ENCODE measurements at places on chromosomes 5 and 9.
A peak's percentile ranks its signal among the peaks of the same experiment; 100 is the strongest.

DNA sequence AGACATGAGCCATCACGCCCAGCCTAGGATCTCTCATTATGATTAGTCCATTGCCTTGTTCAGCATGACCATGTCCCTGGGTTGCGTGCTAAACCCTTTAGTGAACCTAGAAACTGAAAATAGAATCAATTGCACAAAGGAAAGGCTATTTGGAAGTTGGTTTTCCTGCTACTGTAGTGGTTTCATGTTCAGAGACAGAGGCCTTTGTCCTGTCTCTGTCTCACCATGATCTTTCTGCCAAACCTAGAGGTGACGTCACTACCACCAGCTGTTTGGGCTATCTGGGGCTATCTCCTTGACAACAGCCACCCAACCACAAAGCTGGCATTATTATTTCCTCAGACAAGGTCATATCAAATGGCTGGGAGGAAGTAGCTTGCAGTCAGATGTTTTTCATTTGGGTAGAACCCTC is 4.0 kb upstream of the CDK5RAP2 start:
- DNase-seq = peak; percentile 38

DNA sequence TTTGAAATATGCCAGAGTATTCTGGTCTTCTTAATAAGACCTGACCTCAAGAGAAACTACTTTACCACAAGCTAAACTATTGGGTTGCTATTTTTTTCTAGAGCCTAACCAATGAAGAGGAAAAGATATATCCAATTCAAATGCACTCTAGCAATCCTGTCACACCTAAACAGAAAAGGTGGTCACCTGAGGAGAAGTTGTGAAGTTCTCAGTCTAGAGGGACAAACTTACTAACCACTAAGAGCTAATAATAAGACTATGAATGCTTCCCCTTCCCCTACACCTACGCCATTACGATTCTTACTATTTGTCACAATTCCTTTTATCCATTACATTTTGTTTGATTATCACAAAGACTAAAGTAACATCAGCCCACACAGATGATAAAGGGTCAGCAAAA is 29.7 kb downstream of the RLN2 start:
- no peak for DNase-seq

DNA sequence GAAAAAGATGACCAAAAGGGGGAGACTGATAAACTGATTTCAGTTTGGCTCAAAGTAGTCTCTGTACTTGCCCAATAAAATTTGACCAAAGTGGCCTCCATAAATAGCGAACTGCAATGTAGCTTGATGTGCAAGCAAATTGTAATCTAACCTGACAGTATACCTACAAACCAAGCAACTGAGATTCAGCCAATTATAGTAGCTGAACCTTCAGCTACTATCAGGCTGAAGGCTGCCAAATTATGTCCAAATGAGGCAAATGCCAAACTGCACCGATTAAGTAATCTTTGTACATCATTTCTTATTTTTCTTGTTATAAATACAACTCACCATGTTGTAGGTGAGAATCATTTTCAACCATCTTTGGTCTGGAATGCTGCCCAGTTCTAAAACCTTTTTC is 390.6 kb downstream of the CDH9 start:
- no peak for DNase-seq

GRCh38 chr5:5156471-5157082 is 16.4 kb downstream of the ADAMTS16 start:
- DNase-seq = no peak

DNA sequence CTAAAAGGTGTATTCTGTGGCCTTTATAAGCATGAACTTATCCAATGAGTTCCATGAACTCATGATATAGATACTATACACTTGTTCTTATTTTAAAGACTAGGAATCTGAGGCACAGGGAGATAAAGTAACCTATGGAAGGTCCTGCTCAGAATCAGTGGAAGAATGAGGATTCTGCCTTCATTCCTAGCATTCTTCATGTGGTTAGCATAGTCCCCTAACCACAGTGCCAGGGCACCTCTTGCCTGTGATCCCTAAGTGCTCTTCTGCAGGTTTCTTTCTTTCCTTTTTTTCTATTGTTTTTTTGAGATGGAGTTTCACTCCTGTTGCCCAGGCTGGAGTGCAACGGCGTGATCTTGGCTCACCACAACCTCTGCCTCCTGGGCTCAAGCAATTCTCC is 174.1 kb downstream of the C9orf152 start:
- DNase-seq = no peak

- DNase-seq = no peak
These were observed 55.3 kb upstream of the SARDH start for GRCh38 chr9:133793471-133793870.

GRCh38 chr9:97220894-97221477 is 86.5 kb upstream of the CCDC180 start:
- DNase-seq = no peak
